ENCODE measurements at places on chromosomes 5 and 9. TPM values are rescaled to one million over a fixed set of nuclear protein-coding genes. Genes with fewer than 3 reads are reported as not detected.

GRCh38 chr9:3224931-3225330 lies 300.9 kb downstream of the RFX3 start:
- peak; percentile 89 for DNase-seq

DNA sequence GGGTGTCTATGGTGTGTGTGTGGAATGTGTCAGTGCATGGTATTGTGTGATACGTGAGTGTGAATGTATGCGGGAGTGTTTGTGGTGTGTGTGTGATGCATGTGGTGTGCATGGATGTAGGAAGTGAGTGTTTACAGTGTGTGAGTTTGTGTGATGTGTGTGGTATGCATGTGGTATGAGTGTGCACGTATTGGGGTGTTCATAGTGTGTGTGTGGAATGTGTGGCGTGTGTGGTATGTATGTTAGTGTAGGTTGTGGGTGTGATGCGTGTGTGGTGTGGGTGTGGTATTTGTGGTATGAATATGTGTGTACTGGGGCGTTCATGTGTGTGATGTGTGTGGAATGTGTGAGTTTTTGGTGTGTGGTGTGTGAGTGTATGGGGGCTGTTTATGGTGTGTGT lies 40.1 kb upstream of the BICD2 start:
- no peak for DNase-seq

- peak; percentile 58 for DNase-seq
Observed at GRCh38 chr5:172724242-172725183, 46.5 kb downstream of the DUSP1 start.

DNA sequence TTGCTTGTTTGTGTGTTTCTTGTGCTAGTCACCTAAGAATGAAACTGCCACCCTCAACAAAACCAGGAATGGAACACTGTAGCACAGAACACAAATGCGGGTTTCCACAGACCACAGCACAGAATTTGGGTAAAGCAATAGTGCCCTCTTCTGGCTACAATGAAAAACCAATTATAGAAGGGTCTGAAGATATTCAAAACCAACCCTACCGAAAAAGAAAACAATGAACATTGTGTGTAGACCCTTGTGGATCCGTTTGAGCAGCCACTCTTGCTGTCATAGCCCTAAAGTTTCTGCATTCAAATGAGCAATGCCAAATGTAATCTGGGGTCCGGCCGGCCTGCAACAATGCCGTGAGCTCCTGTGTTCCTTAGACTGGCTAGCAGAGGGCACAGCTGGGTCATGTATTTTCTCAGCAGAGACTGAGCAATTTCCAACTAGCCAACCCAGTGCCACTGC lies 8.3 kb upstream of the ENC1 start:
- peak; percentile 80 for DNase-seq

GRCh38 chr9:1647776-1648175 lies 367.4 kb upstream of the SMARCA2 start:
- DNase-seq = peak; percentile 70

DNA sequence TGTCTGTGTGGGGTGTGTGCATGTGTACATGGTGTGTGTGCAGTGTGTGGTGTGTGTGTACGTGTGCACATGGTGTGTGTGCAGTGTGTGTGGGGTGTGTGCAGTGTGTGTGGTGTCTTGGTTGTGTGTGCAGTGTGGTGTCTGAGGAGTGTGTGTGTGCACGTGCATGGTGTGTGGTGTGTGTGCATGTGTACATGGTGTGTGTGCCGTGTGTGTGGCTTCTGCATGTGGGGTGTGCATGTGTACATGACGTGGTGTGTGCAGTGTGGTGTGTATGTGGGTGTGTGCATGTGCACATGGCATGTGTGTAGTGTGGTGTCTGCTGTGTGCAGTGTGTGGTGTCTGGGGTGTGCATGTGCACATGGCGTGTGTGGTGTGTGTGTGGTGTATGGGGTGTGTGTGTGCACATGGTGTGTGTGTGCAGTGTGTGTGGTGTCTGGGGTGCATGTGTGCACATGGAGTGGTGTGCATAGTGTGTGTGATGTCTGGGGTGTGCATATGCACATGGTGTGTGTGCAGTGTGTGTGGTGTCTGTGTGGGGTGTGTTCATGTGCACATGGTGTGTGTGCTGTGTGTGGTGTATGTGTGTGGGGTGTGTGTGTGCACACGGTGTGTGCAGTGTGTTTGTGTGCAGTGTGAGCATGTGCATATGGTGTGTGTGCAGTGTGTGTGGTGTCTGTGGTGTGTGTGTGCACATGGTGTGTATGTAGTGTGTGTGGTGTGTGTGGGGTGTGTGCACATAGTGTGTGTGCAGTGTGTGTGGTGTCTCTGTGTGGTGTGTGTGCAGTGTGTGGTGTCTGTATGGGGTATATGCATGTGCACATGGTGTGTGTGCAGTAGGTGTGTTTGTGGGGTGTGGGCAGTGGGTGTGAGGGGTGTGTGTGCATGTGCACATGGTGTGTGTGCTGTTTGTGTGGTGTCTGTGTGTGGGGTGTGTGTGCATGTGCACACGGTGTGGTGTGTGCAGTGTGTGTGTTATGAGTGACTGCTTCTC lies 40.6 kb upstream of the ZNG1F start:
- no peak for DNase-seq

DNA sequence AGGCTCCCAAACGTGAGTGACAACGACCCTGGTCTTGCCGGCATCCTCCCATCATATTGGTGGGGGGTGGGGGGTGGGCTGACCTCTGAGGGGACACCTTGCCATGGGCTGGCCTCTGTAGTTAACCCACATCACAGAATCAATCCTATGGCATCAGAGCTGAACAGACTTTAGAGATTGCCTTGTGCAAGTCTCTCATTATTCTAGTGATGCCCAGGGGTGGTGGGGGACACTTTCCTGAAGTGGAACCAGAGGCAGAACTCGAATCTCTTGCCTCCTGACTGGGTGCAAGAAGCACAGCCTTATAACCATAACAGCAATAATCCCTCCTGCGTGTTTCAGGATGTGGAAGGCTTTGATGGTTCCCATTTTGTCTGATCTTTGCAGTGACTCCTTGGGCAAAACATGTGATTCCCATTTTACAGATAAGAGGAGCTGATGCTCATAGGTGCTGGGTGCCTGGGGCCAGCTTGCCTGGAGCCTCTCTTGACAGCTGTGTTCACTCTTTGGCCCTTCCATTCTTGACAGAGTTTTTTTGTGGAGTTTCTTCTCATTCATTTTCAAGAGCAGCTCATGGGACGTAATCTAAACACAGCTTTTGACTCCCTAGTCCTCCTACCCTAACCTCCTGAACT lies 18.6 kb upstream of the PITX1 start:
- DNase-seq = no peak

GRCh38 chr5:19795218-19795617 lies 192.8 kb downstream of the CDH18 start:
- DNase-seq = no peak

GRCh38 chr5:114581136-114581535 lies 219.3 kb downstream of the KCNN2 start:
- no peak for DNase-seq

GRCh38 chr9:98168941-98169488 lies 23.4 kb downstream of the CORO2A start:
- peak; percentile 68 for DNase-seq

Gene KLF4
- 36.3 TPM for polyA plus RNA-seq

DNA sequence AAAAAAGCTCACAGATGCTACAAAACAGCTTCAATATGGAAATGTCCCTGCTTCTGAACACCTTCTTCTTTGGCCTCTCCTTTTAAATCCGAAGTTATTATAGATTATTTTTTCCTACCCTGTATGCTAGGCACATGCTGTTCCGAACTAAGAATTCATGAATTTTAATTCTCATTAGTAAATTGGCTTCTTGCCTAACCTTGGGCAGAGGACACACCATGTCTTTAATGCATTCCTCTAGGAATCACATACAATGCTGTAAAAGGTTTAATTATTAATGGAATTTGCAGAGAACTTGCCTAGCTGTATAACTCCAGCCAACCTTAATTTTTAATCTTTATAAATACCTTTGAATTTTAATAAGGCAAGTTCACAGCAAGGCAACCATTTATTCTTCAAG lies 234.4 kb downstream of the NTRK2 start:
- no peak for DNase-seq

DNA sequence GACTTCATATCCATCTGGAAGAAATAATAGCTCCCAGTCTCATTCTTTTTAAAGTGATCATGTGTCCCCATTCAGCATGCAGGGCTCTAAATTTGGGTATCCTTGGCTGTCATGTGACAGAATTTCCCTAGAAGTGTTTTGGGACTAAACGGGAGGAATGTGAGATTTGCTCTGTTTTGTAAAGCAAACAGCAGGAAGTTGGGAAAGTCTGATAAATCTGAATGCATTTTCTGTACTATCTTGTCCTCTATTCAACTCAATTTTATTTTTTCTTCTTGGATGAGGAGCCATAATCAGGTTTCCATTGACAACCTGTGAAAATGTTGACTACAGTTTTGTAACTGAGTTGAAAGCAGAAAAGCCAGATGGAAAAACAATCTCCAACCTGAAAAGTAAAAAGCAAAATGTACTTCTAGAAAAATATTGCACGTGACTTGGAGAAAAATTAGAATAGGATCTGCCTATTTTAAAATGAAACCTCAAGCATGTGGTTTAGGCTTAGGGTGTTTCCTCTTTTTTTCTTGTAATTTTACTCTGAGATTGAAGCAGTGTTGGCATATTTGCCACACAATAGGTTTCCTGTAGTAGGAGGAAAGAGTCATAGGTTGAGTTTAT lies 76.2 kb upstream of the IL6ST start:
- peak; percentile 93 for DNase-seq

GRCh38 chr5:105956456-105957196 lies 1714.1 kb downstream of the EFNA5 start:
- DNase-seq = no peak

- no peak for DNase-seq
Observed at GRCh38 chr5:170171811-170172210, 61.0 kb upstream of the C5orf58 start.

DNA sequence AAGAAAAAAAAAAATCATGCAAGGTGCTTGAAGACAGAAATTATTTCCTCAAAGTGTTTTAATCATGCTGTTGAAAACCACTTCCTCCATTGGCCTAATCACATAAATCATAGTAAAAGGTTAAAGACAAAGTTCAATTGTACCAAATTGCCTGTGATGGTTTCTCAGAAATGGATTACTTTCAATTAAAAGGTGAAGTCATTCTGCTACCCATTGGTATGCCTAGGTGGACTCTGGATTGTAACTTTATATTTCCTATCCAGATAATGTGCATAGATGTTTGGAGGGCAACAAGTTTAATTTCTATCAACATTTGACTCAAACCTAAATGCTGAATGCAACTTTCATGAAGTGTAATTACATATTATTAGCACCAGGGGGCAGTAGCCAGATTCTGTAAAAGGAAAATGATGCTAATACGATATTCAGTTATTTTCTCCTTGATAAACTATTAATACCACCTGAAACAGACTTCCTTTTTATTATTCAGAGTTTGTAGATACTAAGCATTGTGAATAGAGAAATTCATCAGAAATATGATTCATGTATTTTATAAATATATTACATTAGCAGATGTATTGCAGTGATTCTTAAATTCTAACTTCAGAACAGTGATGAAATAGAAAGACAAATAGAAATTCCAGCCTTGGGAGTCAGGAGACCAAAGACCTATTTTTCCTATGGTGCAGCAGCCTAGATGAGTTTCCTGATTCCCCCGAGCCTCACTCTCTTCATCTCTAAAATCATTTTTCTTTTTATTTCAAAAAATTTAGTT lies 148.2 kb downstream of the CAAP1 start:
- DNase-seq = peak; percentile 31

DNA sequence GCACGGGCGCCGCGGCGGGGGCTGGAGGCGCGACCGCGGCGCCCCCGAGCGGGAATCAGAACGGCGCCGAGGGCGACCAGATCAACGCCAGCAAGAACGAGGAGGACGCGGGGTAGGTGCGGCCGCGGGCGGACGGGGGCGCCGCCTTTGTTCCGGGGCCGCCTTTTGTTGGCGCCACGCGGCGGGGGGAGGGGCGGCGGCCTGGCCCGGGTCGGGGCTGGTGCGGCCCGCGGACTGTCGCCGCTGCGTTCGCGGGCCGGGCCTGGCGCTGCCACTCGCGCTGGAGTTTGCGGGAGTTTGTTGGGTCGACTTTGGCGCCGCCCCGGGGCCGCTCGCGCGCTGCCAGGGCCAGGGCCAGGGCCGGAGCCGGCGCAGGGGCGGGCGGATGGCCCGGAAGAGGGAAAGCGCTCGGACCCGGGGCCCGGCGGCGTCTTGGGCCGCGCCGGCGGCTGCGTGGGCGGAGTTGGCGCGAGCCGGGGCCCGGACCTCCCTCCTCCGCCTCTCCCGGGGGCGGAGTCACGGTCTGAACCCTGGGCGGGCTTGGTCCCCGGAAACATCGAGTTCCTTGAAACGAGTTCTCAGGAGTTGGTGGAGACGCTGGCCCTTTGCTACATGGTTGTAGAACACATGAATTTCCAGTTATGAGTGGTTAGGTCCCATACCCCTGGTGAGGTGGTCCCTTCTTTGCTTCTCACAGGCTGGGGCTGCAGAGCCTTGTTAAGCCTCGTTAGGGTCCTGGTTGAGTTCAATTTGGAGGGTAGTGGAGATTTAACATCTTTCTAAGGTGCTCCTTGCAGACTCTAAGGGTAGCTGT lies 809 bp downstream of the HNRNPAB start:
- peak; percentile 85 for DNase-seq

Gene MARCOL
- polyA plus RNA-seq = not detected

- DNase-seq = peak; percentile 58
Observed at GRCh38 chr5:112210430-112211005, 208.6 kb downstream of the EPB41L4A start.

GRCh38 chr5:160311491-160312133 lies 752 bp downstream of the CCNJL start:
- peak; percentile 19 for DNase-seq

DNA sequence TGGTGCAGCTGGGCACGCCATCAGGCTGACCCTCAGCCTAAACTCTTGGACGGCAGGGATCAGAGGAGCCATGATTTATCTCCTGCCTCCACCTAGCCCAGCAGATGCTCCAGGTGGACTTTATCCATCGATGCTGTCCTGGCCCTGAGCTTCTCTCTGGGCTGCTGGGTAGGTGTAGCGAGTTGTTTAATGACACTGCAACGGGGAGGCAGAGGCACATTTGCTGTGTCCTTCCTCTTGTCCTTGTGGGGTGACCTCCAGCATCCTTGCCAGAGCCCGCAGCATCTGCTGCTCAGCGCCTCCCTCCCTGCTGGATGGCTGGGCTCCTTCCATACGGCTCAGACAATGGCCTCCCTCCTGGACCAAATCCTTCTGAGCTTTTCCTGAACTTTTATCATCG lies 103.1 kb upstream of the IRX4 start:
- DNase-seq = no peak

GRCh38 chr9:108062680-108063079 lies 573.1 kb upstream of the KLF4 start:
- no peak for DNase-seq

Gene PDLIM4
- 84.3 TPM for polyA plus RNA-seq

Gene TMEFF1
- 2.0 TPM for polyA plus RNA-seq

Gene TAL2
- 22.4 TPM for polyA plus RNA-seq

- DNase-seq = no peak
Observed at GRCh38 chr5:14204011-14204670, 61.0 kb downstream of the TRIO start.

All from muscle of leg (tissue), 16 donors.